ENCODE measurements at places on chromosomes 13 and 19.

DNA sequence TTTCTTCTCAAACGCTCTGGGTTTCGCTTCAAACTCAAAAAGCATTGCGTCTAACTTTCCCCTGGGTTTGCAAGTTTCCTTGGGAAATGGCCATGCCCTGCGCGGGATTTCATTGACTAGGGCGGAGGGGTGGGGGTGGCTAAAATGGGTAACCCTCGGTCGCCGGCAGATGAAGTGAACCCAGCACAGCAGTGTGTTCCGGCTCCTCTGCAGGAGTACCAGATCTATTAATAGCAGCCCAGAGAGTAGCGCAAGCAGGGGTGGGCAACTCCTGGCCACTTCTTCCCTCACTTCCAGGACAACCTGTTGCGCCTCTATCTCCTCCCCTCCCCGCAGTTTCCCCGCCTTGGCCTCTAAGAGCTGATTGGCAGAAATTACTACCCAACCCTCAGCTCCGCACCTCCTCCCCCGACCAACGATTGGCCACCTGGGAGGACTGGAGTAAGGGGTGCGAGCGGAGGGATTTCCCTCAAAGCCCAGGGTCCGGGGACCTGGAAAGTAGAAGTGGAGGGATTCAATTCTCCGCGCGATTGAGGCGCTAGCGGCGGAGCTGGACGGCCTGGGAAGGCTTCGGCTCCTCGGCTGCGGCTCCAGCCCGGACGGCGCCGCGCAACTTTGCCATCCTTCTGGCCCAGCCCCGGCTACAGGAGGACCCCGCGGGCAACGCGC lies at the start of gene FREM2:
Gene FREM2 (plus strand): TSS at position 501 of the 669 bp plus-strand sequence. CDS start 268 bp downstream, outside the sequence.
- DNase-seq: no peak

DNA sequence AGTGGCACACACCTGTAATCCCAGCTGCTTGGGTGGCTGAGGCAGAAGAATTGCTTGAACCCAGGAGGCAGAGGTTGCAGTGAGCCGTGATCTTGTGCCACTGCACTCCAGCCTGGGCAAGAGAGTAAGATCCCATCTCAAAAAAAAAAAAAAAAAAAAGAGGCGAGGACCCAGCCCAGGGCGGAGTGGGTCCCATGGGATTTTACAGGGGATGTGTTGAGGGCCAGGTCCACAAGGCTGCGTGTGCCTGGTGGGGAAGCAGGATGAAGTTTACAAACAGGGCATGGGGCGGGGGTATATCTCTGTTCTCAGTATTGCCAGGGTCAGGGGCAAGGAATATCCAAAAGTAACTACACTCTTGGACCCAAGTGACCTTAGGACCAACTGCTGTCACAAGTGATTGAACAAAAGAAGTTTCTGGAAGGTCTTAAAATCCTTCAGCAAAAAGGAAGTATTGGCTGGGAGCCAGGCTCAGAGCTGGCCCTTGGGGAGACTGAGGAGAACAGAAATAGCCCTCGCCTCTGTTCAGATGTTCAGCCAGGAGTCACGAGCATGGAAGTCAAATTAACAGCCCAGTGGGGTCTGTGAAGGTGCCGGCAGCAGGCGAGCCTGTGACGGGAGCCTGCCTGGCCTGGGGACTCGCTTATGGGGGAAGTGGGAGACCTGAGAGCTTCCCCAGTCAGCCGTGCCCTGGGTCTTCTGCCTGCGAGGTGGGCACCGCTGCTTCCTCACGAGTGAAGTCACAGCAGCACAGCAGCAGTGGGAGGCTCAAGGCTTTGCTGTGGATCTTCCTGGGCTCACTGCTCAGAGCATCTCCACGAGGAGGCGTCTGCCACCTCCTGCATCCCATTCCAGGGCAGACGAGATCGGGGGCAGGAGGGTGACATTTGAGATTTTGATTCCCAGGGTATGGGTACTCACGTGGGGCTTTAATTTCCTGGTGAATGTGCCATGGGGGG lies 6.4 kb downstream of the MYO9B start:
- no peak for DNase-seq

GRCh38 chr19:8831832-8832131 lies 322 bp downstream of the ZNF558 start:
- no peak for DNase-seq

DNA sequence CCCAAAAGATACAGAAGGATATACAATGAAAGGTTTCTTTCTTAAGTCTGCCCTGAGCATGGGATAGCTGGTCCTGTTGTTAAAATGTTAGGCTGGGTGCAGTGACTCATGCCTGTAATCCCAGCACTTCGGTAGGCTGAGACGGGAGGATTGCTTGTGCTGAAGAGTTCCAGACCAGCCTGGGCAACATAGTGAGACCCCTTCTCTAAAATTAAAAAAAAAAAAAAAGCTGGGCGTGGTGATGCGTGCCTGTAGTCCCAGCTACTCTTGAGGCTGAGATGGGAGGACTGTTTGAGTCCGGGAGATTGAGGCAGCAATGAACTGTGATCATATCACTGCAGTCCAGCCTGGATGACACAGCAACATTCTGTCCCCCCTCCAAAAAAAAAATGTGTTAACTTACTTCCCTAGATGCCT lies 52.5 kb upstream of the SHKBP1 start:
- DNase-seq: no peak

GRCh38 chr13:30047154-30047874 lies 196.9 kb upstream of the UBL3 start:
- no peak for DNase-seq

DNA sequence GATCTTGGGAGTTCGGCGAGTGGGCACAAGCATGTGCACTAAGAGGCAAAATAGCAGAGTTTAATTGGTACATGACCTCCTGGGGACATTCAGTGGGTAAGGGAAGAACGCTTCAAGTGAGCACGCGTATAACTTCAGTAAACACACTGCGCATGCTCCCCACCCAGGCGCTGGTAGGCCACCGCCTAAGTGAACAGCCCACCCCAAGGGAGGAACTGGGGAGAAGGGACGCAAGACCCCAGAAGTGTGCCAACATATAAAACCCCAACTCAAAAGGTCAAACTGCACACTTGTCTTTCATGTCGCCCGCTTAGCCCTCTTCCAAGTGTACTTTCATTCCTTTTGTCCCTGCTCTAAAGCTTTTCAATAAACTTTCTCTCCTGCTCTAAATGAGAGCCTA lies 10.5 kb upstream of the NTN5 start:
- peak; percentile 39 for DNase-seq

DNA sequence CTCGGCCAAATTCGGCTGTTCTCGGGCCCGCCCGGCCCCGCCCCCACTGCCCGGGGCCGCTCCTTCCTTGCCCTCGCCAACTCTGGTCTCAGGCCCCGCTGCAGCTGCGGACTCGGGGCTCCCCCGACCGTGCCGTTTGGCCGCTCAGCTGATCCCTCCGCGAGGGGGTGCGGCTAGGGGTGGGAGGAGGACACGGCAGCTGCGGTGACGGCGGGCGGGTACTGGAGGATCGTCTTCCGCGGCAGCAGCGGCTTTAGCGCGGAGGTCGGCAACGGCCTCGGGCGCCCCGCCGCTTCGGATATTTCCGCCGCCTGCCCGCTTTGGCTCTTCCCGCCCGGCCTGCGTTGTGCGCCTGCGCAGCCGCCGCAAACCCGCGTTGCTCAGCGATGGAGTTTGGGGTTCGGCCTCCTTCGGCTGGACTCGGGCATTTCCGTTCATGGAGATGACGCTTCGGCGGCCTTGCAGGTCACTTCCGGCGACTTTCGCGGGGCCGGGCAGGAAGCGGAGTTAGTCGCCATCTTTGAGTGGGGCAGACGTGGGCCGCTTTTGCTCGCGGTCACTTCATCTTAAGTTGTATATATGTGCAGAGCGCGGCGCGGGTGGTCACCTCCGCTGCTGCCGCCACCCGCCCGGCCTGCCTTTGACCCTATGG lies 338 bp upstream of the UBE2M start:
- DNase-seq: peak; percentile 100

DNA sequence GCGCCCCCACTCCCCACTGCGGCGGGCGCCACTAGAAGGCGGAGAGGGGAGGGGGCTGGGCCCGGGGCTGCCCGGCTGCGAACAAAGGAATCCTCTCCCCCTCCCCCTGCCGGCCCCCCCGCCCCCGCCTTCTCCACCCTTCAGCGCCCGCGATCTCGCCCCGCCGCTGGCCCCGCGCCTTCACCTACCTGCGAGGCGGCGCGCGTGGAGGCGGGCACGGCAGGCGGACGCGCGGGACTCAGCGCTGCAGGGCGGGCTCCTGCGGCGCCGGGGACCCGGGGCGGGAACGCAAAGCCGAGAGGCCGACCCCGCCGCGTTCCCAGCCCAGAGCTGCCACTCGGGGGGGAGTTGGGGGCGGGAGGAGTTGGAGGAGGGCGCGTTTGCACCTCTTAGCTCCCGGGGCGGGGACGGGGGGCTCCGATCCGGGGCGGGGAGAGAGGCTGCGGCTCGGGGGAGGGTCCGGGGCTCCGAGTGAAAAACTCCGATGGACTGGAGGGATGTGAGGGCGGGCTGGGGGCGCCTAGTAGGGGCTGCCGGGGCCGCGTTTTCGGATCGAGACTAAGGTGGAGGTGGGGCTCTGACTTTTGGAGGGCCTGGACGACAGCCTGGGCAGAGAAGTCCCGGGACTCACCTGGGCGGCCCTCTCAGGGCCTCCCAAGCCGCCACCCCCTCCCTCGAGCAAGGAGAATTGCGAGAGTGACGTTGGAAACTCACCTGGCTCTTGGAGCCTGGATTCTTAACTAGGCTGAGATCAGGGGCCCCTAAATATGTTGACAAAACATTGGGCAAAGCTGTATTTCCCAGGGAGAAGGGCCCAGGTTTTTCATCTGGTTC lies at the start of gene FBN3:
Gene FBN3 (minus strand): TSS at position 332 of the 834 bp plus-strand sequence. CDS start 2,112 bp downstream, outside the sequence.
- DNase-seq: no peak

- no peak for DNase-seq
These were observed 15.8 kb downstream of the ADPRHL1 start for GRCh38 chr13:113437408-113438010.

GRCh38 chr13:65093357-65093756 lies 2136.8 kb downstream of the PCDH9 start:
- no peak for DNase-seq

- no peak for DNase-seq
These were observed 62.9 kb downstream of the DCT start for GRCh38 chr13:94416454-94417080.

GRCh38 chr13:29369060-29369743 lies 226.3 kb downstream of the SLC7A1 start:
- no peak for DNase-seq

DNA sequence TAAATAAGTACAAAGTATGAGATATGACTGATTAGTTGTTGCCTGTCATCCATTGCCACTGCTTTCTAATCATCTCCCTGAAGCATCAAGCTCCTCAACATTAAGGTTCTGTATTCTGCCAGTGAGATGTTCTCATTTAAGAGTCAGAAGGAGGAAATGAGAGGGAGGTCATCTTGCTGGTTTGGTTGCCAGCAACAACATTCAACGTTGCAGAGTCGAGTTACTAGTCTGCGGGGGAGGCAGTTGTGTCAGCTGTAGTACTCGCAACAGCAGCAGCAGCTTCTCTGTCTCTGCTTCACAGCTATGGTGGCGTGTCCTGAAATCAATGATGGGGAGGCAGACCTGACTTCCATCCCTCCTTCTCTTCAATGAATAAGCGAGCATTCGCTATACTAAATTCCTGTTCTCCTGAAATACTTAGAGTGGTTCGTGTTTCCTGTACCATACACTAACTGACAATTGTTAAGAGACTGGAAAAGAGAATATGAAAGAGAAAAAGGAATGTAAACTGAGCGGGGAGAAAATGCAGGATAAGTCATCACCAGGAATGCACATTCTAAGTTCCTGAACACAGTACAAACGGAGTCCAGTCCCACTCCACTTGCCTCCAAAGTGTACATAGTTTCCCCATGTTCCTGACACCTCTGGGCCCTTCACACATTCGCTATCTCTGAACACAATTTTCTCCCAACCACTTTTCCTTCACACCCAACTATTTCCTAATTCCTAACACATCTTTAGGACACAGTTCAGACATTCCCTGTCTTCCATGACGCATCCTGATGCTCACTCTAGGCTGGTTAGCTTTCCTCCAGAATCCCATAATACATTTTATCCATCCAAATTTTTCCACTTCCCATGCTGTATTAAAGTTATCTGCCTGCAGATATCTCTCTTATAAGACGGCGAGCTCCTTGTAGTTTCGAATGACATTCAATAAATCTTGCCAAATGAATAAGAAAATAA lies 263.0 kb downstream of the KLF12 start:
- no peak for DNase-seq

GRCh38 chr19:17473041-17473440 lies 2.7 kb downstream of the SLC27A1 start:
- no peak for DNase-seq

- no peak for DNase-seq
These were observed 159.0 kb upstream of the IRS2 start for GRCh38 chr13:109945206-109945960.

GRCh38 chr13:69496981-69497380 lies 610.6 kb upstream of the ATXN8OS start:
- no peak for DNase-seq

- no peak for DNase-seq
These were observed 122.3 kb downstream of the DNAJC15 start for GRCh38 chr13:43145534-43146196.

GRCh38 chr13:78305171-78305570 lies 298.2 kb downstream of the POU4F1 start:
- DNase-seq: no peak

GRCh38 chr19:47280183-47280797 lies 5.6 kb downstream of the INAFM1 start:
- peak; percentile 67 for DNase-seq

GRCh38 chr19:1062387-1063029 lies 4.5 kb upstream of the ARHGAP45 start:
- DNase-seq: no peak

GRCh38 chr13:97879646-97880310 lies 73.7 kb upstream of the IPO5 start:
- DNase-seq: no peak

GRCh38 chr19:47157431-47158321 lies 27.0 kb downstream of the SAE1 start:
- peak; percentile 75 for DNase-seq

DNA sequence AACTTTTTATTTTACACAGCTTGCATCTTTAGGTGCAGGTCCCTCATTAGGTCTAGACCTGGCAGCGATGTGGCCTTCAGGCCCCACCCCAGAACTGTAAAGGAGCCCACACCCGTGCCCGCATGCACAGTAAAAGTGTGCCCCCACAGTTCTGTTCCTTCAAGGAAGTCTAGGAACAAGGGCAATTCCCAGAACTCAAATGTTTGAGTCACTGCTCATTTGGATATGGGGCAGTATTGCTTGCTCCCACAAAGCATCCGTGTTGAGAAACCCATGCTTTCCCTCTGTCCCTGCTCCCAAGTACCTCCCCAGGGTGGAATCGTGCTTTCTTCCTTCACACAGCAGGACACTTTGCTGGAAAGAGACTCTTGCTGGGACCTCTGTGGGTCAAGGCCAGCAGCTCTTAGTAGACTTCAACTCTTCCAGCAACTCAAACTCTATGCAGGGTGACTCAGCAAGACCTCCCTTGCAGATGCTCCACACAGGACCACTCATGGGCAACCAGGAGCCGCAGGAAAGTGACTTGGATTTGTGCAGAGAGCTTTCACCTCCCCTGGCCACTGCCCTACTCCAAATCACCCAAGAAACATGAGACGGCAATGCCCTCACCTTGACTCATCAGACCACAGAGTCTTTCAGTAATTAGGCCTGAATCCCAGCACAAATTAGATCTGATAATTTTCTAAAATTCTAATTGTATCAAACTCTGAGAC lies 12.3 kb downstream of the SLC7A1 start:
- no peak for DNase-seq

All from CD4-positive, alpha-beta T cell (primary cell).